ENCODE measurements at places on chromosomes 5 and 9. TPM values are rescaled to one million over a fixed set of nuclear protein-coding genes. Genes with fewer than 3 reads are reported as not detected.

GNA14 gene
- not detected for polyA plus RNA-seq

DNA sequence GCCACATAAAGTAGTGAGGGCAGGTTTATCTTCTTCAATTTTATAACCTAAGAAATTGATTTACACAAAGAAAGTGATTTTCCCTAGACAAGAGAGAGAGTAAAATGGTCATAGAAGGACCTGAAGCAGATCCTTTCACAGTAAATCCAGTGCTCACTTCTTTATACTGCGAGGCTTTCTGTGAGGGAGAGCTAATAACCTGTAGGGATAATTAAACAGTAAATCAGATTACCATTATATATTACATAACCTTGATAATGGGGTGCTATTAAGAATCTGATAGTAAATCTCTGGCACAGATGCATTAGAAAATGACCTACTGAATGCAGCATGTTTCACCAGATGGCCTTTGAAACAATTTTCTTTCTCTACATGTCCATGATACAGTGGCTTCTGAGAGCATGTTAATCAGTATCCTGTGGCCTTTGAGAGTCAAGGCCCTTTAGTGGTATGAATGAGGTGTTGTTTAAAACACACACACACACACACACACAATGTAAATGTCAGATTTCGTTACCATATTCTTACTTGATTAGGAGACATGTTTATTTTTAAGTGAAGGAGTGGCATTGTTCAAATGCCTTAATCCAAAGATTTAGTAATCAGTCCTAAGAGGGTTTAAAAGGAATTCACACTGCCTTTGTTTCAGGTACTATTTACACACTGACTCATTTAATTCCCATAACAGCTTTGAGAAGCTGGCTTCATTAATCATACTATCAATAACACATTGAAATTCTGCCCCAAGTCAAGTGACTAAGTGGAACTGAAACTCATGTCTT is 124.7 kb downstream of the ALDH1A1 start:
- DNase-seq = peak; percentile 82

GRCh38 chr9:128408963-128409431 is 11.7 kb upstream of the CERCAM start:
- no peak for DNase-seq

DNA sequence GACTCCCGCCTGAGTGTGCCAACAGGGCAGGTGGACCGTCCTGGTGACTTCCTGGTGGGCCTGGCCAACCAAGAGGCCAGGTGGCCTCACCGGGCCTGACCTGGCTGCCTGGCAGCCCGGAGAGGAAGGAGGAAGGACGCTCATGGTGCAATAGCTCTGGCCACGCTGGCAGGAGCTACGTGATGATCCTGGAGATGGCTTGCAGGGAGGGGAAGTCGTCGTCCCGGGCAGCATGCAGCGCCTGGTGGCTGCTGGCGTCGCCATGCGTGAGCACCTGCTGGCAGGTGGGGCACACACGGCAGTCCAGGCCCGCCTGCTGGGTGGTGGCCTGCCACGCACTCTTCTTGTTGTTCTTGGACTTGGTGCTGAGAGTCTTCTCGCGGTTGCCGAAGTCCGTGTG is 26.3 kb downstream of the SPATA31C1 start:
- no peak for DNase-seq

ALG2 gene
- 21.8 TPM for polyA plus RNA-seq

- DNase-seq = no peak
Observed at GRCh38 chr9:134723037-134723436, 81.4 kb downstream of the COL5A1 start.
